ENCODE measurements at places on chromosomes 11 and 22.

GRCh38 chr11:130478204-130478701, 29.8 kb downstream of the ADAMTS15 start:
- no peak for DNase-seq

GRCh38 chr22:39181778-39182177, 29.3 kb upstream of the CBX7 start:
- DNase-seq = no peak

DNA sequence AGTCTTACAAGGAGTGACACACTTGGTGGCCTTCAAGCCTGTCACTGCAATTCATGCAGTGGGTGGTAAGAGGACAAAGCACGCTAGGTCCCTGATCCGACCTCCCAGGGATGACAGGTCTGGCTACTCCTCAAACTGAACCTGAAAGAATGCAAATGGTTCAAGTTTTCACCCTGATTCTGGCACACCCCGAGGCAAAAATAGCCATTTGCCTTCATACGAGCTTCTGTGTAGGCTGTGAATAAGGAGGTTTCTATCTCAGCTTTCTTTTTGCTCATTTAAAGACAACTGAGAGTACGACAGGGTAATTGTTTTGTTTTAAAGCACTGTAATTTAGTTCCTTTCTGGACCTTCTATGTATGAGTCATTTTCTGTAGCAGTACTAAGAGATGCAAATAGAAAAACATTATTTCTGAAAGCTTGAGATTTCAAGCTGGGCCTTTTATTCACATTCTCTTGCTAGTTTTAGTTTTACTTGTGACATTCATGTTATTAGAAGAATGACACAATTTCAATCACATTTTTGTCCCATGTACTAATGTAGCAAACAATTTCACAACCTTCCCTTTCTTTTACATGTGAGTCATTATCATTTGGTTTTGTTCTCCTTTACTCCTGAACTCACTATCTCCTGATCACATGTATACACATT, 56.6 kb upstream of the FDX1 start:
- no peak for DNase-seq

GRCh38 chr22:49488943-49489342, 338.7 kb downstream of the BRD1 start:
- no peak for DNase-seq

DNA sequence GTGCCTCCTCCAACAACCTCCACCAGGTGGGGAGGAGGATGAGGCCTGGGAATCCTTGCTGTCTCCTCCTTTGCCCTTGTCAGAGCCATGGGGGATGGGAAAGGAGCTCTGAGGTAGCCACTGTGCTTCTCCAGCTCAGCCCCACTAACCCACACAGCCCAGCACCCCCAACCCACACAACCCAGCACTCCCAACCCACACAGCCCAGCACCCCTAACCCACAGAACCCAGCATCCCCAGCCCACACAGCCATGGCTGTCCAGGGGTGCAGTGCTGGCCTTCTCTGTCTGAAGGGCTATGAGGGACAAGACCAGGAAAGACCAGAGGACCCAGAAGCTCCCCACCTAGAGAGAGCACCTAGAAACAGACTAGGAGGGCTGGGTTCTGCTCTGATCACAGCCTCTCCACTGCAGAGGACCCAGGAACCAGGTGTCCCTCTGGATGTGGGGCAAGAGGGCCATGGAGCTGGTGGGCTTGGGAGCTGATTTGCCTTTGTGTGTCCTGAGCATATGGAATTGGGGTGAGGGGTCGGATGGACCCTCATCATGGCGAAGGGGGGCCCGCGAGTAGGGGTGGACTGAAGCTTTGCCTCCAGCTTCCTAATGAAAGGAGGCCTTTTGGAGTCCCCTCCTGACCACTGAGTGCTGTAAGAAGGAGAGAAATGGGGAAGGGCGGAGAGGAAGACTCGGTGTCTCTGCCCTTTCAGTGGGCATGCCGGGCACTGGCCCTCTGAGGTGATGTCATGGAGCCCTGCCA, 117.6 kb upstream of the THY1 start:
- DNase-seq = no peak

DNA sequence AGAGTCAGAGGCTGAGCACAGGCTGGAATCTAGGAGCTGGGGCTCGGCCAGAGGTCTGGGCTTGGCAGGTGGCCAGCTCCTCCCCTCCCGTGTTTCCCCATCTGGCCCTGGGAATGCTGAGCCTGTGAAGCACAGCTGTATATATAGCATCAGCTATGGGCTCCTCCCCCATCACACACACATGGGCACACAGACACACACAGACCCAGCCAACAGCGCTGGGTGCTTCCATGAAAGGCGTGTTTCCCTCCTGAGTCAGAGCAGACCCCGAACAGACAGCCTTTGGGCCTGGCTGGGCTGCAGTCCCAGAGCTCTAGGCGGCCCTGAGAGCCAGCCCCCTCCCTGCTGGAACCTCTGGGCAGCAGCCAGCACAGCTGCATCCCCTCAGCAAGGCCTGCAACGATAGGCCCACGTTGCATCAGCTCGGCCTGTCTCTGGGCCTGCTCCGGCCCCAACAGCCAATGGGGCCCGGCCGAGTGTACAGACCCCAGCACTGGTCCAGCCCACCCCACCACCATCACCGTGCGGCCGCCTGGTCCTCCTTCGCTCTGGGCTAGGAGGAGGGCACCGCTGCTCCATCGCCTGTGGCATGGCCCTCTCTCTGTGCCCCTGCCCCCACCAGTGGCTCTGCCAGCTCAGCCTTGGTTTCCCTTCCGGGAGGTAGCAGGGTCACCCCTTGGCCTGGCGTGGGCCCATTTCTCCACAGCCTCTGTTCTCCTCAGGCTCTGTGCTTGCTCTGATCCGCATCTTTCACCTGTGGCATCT, 7.6 kb upstream of the SERPINH1 start:
- DNase-seq = peak; percentile 84

DNA sequence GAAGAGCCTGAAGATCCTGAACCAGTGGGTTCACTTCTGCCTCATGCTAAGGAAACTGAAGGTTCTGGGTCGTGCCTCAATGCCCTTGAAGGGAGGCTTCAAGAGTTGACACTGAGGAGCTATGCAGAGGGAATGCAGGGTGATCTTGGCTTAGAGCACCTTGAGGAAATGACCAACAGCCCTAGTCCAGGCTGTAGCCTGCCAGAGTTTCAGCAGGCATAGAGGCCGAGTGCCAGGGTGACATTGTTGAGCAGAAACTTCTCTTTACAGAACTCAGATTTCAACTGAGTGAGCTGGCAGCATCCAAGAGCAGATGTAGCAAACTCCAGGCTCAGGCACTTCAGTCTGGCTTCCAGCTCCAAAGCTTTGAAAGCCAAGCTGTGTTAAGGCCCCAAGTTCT, 23.1 kb upstream of the CAPRIN1 start:
- DNase-seq = no peak

DNA sequence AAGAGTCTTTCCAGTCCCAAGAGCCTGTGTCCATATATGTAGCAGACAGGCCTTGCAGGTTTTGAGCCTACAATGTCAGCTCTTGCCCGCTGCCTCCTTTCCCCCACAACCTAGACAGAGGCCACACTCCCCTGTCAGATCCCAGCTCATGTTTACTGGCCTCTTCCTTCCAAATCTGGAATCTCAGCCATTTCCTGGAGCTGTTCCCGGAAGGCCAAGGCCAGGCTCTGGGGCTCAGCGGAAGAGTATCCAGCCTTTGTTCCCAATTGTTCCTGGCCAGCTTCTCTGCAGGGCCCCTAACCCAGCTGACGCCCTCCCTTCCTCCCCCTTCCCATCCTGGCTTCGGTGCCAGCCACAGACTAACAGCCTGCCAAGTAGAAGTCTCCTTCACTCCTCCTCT, 1.0 kb upstream of the ROBO4 start:
- DNase-seq = no peak

DNA sequence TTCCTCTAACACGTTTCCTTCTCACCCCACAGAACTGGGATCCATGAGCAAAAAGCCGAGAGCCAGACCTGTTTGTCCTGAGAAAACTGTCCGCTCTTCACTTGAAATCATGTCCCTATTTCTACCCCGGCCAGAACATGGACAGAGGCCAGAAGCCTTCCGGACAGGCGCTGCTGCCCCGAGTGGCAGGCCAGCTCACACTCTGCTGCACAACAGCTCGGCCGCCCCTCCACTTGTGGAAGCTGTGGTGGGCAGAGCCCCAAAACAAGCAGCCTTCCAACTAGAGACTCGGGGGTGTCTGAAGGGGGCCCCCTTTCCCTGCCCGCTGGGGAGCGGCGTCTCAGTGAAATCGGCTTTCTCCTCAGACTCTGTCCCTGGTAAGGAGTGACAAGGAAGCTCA, 24.0 kb downstream of the CD5 start:
- no peak for DNase-seq

- no peak for DNase-seq
Observed at GRCh38 chr22:33831207-33831606, 89.1 kb downstream of the LARGE1 start.

GRCh38 chr11:115475564-115475963, 28.7 kb downstream of the CADM1 start:
- no peak for DNase-seq

DNA sequence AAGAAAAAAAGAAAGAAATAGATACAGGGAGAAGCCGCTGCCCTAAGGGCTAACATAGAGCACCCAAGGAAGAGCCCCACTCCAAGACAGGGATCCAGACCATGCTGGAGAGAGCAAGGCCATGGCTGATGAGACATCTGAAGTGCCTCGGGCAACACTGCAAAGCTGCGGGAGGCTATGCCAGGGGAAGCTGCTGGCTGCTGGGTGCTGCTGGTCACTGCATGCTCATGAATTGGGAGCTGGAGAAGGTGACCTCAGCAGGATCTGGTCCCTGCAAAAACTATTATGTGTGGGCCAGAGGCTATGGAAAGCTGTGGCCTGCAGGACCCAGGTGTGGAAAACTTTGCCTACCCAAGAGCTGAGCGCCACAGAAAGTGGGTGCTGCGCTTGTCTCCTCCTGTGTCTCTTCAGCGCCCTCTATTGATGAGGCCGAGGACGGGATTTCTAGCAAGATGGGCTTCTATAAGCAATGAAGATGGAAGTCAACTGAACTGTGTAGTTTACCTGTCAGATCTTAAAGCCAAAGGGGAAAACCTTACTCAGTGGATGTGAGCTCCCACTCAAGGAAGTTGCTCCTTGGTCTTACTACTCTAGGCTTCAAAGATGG, 17.3 kb upstream of the SLC29A2 start:
- DNase-seq = peak; percentile 84

DNA sequence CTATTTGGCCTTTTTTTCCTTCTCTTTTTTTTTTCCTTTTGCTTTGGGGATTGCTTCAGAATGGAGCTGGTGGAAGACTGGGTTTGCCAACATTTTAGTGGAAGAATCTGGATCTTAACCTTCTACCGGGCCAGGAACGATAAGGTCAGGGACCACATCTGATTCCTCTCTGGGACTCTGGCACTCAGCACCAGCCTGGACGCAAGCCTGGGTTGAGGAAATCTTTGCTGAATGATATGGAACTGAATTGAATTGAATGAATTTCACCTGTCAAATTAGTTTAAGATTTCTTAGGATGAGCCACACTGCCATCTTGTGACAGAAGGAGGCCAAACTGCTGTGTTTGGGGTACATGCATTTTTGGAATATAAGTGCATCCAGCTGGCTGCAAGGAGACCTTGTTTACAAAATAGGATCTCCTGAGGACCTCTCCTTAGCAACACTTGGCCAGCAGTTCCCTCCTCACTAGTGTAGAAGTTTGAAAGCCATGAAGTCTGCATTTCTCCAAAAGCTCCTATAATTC, 30.4 kb downstream of the TPBGL start:
- DNase-seq = peak; percentile 28

GRCh38 chr11:62999649-63000048, 14.9 kb upstream of the SLC22A6 start:
- no peak for DNase-seq

DNA sequence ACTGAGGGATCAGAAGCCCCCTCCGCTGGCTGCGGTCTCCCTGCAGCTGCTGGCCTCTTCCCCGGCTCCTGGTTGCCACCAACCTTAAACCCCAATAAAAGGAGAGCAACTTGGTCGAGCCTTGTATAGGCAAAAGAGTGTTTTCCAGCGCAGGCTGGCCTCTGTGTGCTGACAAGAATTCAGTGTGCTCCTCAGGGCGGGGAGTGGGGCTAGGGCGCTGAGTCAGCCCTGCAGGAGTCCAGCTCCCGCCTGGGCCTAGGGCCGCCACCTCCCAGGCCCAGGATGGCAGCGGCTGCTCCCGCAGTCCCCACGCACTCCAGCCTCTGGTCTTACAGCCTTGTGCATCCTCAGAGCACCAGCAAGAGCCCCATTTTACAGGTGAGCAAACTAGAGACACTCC, at the start of gene SHISAL1:
TSS of gene SHISAL1 (minus strand) at position 186 of the 400 bp plus-strand sequence. CDS start 12,006 bp downstream, outside the sequence.
- DNase-seq = no peak

GRCh38 chr11:12175694-12176241, 65.4 kb downstream of the MICAL2 start:
- no peak for DNase-seq

GRCh38 chr11:134155946-134156865, 67.6 kb downstream of the NCAPD3 start:
- no peak for DNase-seq

GRCh38 chr11:37721485-37721884, 1123.4 kb upstream of the RAG2 start:
- DNase-seq = no peak

GRCh38 chr22:40033586-40034380, 39.0 kb downstream of the FAM83F start:
- no peak for DNase-seq

DNA sequence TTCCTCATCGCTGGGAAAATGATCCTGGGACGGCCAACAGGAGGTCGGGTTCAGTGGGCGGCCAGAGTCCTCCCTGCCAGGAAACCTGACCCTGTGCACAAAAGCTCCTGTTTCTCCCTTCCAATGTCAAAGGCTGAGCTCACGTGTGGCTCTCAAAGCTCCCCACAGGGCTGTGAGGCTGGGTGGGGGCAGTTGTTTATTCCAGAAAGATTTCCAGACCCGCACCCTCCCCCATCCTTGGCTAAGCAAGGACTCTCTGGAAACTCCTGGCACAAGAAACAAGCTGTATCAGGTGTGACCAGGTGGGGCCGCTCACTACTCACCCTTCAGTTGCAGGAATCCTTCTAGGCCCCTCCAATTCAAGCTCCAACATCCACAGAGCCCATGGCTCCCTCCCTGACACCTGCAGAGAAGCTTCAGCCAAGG, 131.9 kb downstream of the SHANK2 start:
- DNase-seq = peak; percentile 71
